Neural progenitor cell (in vitro differentiated cells): ENCODE measurements at places on chromosomes 5 and 9. TPM values are rescaled to one million over a fixed set of nuclear protein-coding genes. Genes with fewer than 3 reads are reported as not detected.

DNA sequence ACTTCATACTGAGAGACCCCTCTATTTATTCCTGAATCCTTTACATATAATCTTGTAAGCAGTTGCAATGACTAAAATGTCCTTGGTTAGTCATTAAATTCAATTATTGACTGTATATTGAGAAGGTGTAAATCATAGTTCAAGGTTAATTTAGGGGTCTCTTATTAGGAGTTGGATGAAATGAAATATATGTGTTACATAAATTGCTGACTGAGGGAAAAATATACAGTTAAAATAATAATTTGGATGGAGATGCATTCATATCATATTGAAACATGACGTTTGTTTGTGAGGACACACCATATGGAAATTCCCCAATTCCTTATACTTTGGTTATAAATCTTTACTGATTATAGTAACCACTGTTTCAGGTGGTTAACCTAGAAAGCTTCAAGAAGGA is 430.6 kb downstream of the PDE4D start:
- no peak for DNase-seq

The KIF4B gene
- total RNA-seq: 0.12 TPM in 1 of 2 replicates, not detected in the other

DNA sequence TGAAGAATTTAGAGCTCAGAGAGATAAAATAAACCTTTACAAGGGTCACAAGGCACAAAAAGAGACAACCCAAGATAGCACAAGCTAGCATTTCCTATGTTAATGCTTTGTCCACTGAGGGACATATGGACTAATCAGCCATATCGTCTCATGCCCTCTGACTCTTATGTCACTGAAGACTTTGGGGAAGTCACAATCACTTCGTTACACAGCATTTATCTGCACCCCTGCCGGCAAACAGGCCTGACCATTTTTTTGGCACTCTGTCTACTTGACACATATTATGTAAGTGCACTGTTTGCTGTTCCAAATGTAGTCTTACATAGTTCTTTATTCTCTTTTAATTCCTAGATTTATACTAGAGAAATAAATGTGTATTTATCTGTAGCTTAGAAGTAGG is 13.9 kb upstream of the BNC2 start:
- no peak for DNase-seq

The MCTP1 gene
- 2.9 and 3.7 TPM in 2 replicates for total RNA-seq

The INSL6 gene
- total RNA-seq: not detected in 2 replicates

- no peak for DNase-seq
These were observed 99.2 kb downstream of the PSAT1 start for GRCh38 chr9:78396087-78396486.

- no peak for DNase-seq
These were observed 25.2 kb downstream of the SHC3 start for GRCh38 chr9:89153232-89154017.

- peak; percentile 50 for DNase-seq
These were observed 14.1 kb downstream of the SLC25A25 start for GRCh38 chr9:128082151-128082550.

The HK3 gene
- not detected in 2 replicates for total RNA-seq

- no peak for DNase-seq
These were observed 178.9 kb downstream of the SH3GL2 start for GRCh38 chr9:17757816-17758215.

GRCh38 chr9:108978205-108978604 is 35.1 kb downstream of the CTNNAL1 start:
- DNase-seq: no peak

GRCh38 chr9:6766606-6767005 is 8.8 kb downstream of the KDM4C start:
- DNase-seq: peak; percentile 13

DNA sequence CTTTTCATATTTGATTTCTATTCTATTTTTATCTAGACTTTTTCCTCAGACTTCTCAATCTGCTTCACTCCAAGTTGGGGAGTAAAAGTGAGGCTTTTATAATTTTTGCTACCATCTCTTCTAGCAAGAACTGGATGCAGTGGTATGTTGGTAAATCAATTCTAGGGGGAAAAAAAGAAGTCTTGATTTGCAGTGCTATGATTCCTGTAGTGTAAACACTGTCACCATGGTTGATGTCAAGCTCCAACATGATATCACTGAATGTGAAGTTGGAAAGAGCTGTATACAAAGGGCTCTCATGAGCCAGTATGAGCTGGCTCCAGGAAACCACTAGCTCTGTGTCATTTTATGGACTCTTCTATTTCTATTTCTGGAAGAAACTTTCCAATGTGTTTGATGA is 439.2 kb downstream of the NTRK2 start:
- DNase-seq: no peak

The CCDC69 gene
- 0.03 and 0.07 TPM in 2 replicates for total RNA-seq

GRCh38 chr9:99732715-99733114 is 89.0 kb upstream of the NR4A3 start:
- no peak for DNase-seq
